ENCODE measurements at places on chromosomes 13 and 19. TPM values are rescaled to one million over a fixed set of nuclear protein-coding genes. Genes with fewer than 3 reads are reported as not detected.

DNA sequence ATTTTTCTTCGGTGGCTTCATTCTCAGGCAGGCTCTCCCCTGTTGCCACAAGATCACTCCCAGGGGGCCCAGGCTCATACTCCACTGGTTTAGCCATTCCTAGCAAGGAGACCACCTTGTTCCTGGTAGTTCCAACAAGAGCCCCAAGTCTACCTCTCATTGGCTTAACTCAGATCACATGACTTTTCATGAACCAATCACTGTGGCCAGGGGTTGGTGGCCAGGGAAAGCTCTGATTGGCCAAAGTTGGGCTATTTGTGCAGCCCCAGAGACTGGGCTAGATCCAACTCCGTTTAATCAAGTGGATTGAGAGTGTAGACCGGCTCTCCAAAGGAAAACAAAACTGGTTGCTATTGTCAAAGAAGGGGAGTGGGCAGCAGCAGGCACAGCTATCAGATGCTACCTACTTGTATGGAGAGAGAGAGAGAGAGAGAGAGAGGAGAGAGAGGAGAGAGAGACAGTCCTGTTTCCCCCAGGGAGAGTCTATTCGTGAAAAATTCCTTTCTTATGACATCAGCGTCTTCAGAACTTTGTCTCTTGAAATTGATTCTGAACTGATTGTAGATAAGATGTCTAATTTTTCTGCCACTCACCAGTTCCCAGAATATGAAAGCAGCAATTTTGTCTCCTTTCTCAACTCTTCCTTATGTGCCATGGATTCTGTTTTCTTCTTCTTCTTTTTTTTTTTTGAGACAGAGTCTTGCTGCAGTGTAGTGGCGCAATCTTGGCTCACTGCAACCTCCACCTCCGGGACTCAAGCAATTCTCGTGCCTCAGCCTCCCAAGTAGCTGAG lies 5.9 kb downstream of the CEACAM19 start:
- DNase-seq = no peak

DNA sequence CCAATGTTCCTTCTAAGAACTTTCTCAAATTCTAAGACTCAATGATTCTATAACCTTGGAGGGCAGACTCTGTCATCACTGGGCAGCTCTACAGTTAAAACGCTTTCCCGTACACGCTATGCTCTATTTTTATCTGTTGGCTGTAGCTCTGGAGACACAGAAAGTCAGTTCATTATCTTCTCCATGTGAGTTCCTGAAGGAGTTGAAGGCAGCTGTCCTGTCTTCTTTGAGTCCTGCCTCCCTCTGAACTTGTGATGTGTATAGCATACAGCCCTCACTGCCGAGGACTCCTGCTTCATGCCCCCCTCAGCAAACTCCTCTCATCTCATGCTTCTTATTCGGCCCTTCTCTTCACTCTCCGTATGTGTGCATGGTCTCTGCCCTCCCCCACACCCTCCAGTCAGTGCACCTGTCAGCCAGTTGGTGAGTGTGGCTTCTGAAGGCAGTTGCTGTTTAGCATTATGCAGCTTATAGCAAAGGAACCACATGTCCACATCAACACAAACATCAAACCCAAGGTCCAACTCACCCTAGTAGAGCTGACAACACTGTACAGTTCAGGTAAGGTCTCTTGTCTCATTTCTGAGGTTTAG lies 504.9 kb downstream of the DIAPH3 start:
- DNase-seq = no peak

DNA sequence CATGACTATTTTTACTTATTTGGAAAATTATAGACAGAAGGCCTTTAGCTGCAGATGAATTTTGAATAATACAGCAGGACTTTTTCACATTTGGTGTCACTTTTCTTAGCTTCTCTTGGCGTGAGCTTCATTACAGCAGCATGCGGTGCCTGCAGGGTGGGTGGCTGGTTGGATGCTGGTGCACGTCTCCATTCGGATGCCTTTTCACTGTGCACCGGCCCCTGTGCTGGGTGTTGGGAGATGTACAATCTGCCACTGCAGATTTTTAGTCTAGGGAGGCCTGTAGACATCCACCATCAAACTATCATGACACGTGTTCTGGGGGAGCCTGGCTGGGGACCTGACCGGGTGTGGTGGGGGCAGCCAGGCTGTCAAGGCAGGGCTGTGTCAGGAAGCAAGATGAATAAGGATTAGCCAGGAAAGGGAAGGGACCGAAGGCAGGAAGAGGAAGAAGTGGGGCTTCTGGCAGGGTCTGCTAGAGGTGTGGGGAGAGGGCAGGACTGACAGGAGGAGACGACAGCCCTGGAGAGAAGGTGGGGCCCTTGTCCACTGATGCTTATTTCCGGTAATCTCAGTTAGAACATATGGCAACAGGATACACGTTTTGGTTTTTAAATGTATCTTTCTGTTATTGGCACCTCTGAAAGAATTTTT lies 88.8 kb downstream of the ARHGEF7 start:
- DNase-seq = no peak

FXYD3 gene
- not detected for total RNA-seq

ZNF816 gene
- 8.1 TPM for total RNA-seq

ZNF583 gene
- 1.5 TPM for total RNA-seq
